ENCODE measurements at places on chromosomes 3 and 15.

GRCh38 chr3:79178471-79179180 lies 589.2 kb downstream of the ROBO1 start:
- no peak for DNase-seq

DNA sequence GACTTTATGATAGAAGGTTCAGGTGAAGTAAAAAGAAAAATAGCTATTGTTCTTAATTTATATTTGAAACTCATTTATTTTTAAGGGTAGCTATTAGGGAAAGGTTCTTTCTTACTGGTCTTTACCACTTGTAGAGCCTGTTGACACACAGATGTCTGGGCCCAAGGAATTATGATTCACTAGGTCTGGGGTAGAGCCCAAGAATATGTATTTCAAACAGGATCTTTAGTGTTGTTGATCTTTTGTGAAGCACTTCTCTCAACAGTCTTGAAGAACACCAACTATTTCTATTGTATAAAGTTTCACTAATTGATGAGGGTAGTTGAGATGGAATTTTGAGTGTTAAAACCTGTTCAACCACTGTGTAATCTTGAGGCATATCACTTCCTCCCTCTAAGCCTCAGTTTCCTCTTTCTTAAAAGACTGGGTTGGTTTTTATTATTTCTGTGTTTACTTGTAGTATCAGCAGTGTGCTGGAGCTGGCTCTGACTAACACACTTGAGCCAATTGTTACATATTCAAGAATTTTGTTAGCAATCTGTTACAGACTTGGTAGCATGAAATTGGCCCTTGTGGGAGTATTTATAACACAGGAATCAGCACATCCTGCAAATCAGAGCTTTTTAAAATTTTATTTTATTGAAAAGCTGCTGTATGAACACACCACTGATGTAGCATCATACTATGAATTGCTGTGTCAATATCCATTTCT lies 155.9 kb downstream of the RBMS3 start:
- no peak for DNase-seq

- no peak for DNase-seq
These were observed 44.7 kb downstream of the TCF12 start for GRCh38 chr15:56963126-56963525.

DNA sequence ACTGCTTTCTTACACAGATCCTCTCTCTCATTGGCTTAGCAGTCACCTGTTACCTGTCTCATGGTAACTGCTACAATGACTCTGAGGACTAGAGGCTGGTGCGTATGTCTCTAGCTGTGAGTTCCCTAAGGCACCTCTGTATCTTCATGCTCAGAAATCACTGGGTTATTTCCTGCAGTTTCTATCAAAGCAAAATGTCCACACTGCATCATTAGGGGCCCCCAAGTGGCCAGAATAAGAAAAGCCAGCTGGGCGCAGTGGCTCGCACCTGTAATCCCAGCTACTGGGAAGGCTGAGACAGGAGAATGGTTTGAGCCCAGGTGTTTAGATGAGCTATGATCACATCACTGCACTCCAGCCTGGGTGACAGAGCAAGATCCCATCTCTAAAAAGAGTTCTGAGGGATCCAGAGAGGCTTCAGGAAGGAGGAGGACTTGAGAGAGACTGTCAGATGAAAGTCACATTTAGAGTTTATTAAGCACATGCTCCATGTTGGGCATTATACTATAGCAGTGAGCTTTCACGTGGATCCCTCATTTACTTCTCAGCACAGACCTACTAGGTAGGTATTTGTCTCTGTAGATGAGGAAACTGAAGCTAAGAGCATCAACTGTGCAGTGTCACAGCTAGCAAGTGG lies 2.3 kb upstream of the VPS18 start:
- peak; percentile 81 for DNase-seq

GRCh38 chr3:144096016-144096415 lies 124.4 kb downstream of the DIPK2A start:
- no peak for DNase-seq

DNA sequence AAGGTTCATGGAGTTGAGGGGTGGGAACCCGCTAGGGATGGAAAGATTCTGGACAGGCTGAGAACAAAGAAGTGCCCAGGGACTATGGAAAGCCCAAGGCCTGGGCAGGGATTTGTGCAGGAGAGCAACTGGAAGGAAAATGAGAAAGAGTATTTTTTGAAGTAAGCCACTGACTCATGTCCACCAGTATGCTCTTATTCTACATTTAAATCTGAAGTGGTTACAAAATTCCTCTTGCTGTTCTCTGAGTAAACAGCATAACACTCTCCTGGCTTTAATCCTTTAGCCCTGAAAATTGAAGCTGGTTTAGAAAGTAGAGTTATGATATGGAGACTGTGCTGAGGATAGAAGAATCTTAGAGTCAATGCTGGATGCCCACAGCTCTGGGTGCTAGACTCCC lies 165.2 kb downstream of the ISL2 start:
- no peak for DNase-seq

GRCh38 chr15:34994925-34995324 lies 6.8 kb upstream of the ZNF770 start:
- no peak for DNase-seq

DNA sequence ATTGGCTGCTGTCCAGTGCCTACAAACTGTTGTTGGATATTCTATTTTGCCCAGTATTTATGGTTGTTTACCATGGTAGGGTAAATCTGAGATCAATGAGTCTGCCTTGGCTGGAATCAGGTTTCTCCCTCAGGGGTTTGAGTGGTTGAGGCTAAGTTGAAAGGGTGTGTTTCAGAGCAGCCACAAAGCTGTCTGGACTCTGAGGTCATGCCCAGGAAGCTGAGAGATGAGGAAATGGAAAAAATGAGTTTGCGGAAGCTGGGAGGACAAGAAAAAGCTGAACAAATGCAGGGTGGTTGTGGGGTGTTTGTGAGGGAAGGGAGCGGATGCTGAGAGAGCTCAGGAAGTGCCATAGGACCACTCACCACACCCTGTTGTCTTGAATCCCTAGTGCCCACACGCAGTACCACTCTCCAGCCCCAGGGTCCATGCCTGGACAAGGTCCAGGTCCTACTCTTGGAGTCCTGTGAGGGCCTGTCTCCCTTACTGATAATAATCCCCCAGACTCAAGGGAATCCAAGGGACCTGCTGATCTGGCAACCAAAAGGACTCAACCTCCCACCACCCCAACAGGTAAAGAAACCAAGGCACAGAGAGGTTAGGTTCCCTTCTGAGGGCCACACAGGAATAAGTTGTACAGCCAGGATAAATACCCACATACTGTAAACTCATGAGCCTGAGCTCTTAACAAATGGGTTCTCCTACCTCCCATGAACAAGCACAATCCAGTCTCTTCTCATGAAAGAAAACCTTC lies 81.6 kb downstream of the PPCDC start:
- peak; percentile 80 for DNase-seq

DNA sequence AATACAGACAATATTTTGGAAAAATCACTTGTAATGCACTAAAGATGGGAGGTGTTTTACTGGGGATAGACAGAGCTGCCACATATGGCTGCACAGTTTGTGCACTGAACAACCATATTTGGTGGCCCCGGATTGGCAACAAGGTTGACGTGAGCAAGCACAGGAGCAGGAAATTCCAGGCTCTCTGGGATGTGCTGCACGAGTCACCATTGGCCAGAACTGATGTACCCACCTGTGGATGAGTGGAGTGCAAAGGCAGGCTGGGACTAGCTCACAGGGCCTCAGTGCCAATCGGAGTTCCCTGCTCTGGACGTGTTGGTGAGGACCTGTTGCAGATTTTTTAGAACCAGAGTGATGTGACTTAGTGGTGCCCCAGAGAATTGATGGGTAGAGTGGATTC lies 42.0 kb upstream of the SCAANT1 start:
- no peak for DNase-seq

DNA sequence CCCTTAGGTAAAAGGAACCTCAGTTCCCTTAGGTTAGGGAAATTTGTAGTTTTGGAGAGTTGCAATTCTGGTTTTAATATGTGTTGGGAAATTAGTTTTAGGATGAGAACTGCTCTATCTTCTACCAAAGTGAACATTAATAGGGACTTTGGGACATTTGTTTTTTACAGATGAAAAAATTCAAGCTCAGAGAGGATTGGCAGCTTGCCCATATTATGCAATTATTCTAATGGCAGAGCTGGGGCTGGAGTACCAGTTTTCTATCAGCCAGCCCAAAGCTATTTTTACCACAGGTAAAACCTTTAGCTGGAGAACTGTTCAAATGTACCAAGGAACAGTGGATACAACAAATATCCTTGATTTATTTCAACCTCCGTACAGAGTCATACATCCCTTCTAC lies 127.0 kb downstream of the CPNE4 start:
- no peak for DNase-seq

DNA sequence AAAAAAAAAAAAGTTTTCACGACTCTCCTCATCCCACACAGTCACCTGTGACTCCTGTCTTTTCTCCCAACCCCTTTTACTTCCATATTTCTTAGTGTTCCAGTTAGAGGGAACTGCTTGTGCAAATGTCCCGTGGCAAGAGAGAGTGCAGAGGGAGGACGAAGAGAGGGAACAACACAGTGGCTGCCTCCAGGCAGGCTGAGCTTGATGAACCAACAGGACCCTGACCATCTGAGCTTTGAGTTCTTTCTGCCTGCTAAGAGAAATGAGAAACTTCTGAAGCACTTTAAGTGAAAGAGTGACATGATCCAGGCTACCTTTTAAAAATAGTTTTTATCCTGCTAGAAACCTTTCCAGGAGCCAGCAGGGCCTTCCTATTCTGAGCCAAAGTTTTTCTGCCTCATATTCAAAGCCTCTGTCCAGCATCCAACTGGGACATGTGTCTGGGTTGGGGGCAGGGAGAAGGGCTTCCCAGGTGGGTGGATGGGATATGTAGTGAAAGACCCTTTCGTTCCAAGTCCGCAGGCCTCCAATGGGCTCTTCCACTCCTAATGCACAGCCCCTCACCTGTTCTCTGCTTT lies 239.9 kb downstream of the OPA1 start:
- no peak for DNase-seq

DNA sequence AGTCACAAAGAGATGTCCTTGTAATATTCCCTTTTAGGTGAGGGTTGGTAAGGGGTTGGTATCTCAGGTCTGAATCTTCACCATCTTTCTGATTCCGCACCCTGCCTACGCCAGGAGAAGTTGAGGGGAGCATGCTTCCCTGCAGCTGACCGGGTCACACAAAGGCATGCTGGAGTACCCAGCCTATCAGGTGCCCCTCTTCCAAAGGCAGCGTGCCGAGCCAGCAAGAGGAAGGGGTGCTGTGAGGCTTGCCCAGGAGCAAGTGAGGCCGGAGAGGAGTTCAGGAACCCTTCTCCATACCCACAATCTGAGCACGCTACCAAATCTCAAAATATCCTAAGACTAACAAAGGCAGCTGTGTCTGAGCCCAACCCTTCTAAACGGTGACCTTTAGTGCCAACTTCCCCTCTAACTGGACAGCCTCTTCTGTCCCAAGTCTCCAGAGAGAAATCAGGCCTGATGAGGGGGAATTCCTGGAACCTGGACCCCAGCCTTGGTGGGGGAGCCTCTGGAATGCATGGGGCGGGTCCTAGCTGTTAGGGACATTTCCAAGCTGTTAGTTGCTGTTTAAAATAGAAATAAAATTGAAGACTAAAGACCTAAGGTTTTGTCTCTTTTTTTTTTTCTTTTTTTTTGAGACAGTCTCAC lies 19.8 kb downstream of the TYRO3 start:
- no peak for DNase-seq

DNA sequence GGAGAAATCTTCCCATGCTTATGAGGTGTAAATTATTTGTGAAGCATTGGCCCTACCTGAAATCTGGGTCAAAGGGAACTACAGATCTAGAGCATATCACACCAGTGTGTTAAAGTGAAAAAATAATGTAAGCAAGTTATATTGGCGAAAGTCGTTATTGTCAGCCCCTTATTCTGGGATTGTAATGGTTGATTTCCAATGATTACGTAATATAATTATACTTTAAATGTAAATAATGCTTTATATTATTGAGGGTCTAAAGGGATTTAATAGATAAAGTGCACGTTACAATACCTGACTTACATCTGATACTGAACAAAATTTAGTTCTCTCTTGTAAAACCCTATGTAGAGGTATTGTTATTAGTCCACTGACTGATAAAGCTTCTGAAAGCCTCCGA lies 101.2 kb downstream of the NEO1 start:
- DNase-seq = no peak

GRCh38 chr3:115652738-115653137 lies 29.4 kb downstream of the GAP43 start:
- no peak for DNase-seq

GRCh38 chr3:66985336-66985920 lies 12.7 kb upstream of the KBTBD8 start:
- no peak for DNase-seq

- DNase-seq = no peak
These were observed 56.7 kb upstream of the MYRIP start for GRCh38 chr3:39752751-39753150.

DNA sequence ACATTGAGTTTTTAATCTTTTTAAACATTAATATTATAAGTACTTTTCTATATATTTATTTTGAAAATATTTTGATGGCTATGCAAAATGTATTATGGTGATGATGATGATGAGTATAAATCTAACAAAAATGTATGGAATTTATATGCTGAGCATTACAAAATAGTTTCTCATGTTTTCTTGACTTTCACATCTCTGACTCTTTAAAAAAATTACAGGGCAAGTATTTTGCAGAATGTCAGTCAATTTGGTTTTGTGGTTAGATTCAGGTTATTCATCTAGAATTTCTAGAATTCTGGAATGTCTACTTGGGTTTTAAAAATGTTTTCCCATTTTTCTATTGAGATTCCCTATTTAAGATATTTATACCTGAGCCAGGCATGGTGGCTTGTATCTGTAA lies 41.7 kb upstream of the ANP32A start:
- DNase-seq = no peak

- DNase-seq = no peak
These were observed 119.0 kb downstream of the BBX start for GRCh38 chr3:107641572-107642307.

DNA sequence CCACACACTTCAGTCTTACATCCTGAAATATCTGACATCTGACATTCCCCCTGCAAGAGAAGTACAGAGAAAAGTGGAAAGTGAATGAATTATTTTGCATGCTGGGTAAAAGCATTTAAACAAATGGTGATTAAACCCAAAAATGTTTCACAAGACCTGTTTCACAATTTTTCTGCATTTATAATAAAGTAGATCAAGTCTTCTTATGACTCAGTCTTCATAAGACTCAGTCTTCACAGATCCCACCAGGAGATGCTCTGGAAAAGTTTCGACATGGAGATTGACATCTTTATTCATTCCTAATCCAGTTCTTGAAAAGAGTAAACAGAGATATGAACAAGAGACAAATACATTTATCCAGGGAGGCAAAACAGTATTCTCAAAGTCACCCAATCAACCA lies 13.2 kb upstream of the EDC3 start:
- DNase-seq = no peak
